ENCODE measurements at places on chromosomes 12 and 14.

DNA sequence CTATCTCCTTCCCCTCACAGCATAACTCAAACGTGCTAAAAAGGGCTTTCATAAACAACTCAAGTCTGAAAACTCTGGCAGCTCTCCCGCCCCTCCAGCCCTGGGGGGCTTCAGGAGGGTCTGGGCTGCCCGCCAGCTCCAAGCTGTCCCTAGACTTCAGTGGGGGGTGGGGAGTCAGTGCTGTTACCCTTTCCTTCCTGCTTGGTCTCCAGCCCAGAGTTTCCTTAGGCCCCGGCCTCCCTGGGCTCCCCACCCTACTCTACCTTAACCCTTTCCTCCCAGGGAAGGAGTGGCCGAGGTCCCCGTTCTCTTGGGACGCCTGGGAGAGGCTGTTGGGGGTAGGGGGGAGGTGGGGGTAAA, 530 bp upstream of the NYNRIN start:
- DNase-seq = no peak

DNA sequence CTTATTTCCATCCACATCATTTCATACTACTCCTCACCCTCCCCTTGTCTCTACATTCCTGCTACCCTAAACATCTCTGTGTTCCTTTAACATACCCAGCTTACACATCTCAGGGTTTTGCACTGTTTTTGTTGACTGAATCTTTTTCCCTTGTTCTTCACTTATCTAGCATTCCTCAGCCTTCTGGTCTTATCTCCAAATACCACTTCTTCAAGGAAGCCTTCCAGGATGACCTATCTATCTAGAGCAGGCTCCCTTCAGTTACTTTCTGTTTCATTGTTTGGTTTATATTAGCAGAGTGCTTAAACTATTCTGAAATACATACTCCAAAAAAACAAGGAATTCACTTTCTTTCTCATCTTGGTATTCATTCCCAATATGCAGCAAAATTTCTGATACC, 353.1 kb downstream of the NAV3 start:
- no peak for DNase-seq

GRCh38 chr12:111178181-111179081, 190.5 kb downstream of the PHETA1 start:
- DNase-seq = no peak

GRCh38 chr14:21057803-21058675, at the start of gene RNASE8:
Gene RNASE8 (plus strand): TSS chr14:21057822. CDS start chr14:21057893, 71 bp downstream.
- DNase-seq = no peak

DNA sequence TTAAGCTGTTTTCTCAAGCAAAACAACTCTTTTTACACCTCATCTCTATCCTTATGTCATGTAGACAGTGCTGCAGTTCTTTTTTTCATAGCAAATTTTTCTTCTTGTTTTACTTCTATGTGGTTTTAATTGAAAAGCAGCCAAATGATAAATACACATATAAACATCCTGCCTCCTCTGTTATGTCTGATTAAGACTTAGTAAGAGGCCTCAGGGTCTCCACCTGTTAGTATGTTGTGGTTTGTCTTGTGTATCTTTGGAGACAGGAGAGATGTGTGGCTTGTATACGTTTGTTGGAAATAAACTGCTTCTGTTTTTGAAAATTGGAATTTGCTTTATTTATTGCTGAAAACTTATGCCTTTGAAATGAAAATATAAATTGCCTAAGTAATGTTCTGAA, 32.0 kb downstream of the PEX5 start:
- no peak for DNase-seq

- DNase-seq = peak; percentile 33
Observed at GRCh38 chr12:10392394-10392930, 2.6 kb upstream of the KLRK1 start.

DNA sequence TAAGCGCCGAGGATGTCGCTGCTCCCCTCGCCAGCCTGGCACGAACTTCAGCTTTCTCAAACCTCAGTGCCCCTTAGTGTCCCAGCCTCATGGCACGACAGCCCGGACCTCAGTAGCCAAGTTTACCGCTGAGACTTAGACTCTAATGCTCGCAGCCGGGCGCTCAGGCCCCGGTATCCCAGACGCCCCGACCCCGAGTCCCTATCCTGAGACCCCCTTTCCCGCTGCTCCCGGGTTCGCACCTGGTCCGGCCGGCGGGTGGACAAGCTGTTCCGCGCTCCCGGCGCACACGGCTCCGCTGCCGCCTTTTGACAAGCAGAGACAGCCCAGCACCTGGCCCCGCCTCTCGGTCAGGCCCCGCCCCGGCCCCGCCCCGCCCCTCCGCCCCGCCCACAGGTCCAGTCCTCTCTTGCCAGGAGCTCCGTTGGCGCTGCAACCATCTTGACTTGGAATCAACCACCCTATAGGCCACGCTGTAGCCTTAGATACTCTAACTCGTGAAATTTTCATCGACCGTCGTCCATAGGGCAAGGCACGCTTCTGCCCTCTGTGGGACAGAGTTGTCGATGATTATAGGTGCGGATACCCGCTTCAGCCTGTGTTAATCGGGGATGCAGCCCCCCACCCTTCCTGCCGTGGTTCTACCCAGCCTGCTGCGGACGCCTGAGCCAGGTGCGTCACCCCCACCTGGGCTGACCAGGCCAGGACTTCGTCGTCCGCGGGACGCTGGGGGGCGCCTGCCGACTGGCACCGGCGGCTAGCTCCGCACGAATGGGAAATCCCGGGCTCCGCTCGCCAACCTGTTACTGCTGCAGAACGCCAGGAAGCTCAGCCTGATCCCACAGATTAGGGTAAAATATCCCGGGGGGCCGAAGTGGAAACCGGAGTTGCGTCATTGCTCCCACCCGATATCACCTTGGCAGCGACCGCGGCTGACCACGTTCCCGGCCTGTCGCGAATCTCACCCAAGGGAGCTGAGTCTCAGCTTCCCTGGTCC, at the start of gene VDR:
VDR (minus strand) TSS at position 282 of the 997 bp plus-strand sequence. CDS start 25,881 bp downstream, outside the sequence.
- no peak for DNase-seq

GRCh38 chr14:59306775-59307174, 118.3 kb downstream of the DAAM1 start:
- no peak for DNase-seq

DNA sequence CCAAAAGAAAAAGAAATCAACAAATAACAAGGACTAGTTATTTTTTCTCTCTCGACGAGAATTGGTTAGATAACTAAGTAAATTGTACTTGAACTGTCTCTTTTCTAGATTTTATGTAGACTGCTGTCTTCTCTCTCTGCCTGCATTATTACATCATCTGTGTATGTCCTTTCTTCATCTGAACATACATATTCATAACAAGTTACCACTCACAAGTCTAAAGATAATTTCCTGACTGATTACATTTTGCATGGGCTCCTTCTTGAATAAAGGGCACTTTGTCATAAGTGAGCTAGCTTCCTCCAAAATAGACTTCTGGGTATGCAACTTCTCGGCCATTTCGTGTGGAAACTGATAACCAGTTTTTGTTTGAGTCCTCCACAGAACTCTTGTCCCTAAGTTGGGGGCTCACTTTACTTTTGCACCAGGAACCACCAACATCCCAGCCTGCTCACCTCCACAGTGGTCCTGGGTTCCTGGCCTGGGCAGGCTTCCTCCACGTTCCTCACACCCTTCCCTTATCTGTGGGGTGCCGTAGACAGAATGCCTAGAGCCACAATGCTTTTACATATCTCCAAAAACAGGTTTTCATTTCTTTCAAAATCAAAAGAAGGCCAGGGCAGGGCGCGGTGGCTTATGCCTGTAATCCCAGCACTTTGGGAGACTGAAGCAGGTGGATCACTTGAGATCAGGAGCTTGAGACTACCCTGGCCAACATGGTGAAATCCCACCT, 6.2 kb upstream of the DDX47 start:
- DNase-seq = no peak

DNA sequence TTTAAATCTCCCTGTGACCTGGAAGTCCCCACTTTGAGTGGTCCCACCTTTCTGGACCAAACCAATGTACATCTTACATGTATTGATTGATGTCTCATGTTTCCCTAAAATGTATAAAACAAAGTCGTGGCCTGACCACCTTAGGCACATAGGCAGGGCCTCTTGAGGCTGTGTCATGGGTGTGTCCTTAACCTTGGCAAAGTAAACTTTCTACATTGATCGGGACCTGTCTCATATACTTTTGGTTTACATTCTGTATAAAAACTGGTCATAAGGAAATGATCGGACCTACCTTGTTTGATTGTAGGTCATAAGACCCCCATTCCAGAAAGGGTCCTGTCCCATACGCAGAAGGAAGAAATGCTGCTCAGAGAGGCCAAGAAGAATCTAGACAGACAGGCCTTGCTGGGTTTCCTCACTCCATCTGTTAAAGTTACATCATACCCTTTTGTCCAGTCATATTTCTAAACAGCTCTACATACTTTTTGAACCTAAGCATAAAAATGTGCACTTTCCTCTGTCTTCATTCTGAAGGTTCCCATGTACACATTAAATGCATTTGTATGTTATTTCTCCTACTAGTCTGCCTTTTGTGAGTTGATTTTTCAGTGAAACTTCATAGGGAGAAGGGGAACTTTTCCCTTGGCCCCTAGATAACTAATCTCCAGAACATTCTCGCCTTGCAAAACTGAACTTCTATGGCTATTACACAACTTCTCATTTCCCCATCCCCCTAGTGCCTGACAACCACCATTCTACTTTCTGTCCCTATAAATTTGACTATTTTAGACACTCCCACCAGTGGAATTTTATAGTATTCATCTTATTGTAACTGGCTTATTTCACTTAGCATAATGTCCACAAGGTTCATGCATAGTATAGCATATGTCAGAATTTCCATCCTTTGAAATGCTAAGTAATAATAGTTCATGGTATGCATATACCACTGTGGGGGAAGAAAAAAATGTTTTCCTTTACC, 30.2 kb upstream of the CPM start:
- DNase-seq = no peak

GRCh38 chr12:13725049-13725448, 256.4 kb downstream of the GRIN2B start:
- no peak for DNase-seq

GRCh38 chr14:29681316-29681715, 246.3 kb downstream of the PRKD1 start:
- no peak for DNase-seq

GRCh38 chr14:87840906-87841305, 152.1 kb downstream of the GALC start:
- DNase-seq = no peak

DNA sequence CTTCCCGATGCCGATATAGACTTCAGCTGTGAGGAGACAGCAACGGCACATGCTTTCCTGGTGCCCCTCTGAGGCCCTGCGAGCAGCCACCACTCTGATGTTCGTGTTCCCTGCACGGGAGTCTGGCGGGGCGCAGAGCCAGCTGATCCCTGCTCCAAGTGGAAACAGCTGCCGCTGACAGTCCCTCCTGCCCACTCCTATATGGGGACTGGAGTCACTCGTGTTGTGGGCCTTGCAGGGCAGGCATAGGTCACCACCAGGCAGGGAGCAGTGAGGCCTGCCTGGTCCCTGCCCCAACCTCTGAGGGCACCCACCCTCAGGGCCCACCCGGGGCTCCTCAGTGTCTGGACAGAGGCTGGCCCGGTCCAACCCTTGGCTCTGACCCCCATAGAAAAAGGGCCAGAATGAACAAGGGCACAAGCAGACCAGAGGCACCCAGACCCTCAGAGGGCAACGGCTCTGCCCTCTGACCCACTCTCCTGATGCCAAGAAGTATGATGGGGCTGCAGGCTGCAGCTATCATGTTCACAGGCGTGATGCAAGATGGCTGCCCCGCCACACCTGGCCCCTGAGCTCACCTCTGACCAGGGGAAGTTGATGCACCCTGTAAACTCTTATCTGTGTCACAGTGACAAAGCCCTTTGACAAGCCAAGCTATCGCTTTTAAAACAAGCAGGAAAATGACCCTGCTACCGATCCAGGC, 181.6 kb downstream of the CALM1 start:
- DNase-seq = no peak
